ENCODE measurements at places on chromosomes 2 and 18.

GRCh38 chr2:139237023-139237422 lies 456.8 kb upstream of the NXPH2 start:
- DNase-seq: no peak

- no peak for DNase-seq
Observed at GRCh38 chr2:3307236-3307635, 70.4 kb downstream of the EIPR1 start.

DNA sequence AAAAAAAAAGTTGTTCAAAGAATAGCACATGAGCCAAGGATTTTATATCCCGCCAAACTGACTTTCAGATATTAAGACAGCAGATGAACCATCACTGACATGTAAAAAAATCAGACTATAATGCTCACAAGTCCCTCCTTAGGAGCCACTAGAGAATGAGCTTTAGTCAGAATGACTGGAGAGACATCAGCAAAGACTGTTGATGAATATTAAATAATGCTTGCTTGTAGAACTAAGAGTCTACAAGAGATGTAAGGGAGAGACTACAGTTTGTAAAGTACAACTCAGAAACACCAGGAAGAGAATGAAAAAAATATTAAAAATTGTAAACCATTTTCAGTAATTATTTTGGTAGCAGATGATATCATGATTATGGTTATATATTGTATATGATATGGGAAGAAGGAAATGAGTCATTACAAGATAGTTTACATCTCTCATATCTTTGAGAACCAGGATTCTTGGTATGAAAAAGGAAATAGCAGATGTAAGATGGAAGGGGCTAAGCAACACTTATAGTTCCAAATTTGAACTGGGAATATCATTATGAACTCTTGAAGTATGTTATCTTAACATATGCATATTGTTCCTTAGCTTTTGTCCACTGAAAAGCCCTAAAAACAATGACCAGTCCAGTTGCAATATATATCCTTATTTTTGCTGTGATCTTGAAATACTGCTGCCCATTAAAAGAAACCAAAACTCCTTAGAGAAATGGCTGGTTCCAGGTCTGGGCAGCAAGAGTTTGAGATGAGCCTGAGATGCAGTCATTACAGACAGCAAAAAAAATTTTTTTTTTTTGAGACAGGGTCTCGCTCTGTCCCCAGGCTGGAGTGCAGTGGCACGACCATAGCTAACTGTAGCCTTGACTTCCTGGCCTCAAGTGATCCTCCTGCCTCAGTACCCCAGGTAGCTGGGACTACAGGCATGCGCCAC lies 55.7 kb downstream of the PTPN2 start:
- DNase-seq: no peak

GRCh38 chr2:80930777-80931176 lies 626.2 kb upstream of the LRRTM1 start:
- no peak for DNase-seq

DNA sequence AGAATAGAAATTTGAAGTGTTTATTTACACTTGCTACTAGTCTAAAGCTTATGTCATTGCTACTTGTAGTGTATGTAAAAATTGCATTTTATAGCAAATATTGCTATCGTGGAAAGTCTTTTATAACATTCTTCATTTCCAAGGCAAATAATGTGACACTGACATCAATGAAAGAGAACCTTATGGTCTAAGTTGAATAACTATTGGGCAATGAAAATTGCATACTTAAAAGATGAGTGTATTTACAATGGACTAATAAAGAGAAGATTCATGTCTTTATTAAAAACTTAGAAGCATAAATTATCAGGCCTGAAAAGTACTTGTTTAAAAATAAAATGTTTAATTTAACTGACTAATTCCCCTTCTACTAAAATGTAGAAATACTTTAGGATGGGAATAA lies 82.2 kb downstream of the LRP1B start:
- no peak for DNase-seq

DNA sequence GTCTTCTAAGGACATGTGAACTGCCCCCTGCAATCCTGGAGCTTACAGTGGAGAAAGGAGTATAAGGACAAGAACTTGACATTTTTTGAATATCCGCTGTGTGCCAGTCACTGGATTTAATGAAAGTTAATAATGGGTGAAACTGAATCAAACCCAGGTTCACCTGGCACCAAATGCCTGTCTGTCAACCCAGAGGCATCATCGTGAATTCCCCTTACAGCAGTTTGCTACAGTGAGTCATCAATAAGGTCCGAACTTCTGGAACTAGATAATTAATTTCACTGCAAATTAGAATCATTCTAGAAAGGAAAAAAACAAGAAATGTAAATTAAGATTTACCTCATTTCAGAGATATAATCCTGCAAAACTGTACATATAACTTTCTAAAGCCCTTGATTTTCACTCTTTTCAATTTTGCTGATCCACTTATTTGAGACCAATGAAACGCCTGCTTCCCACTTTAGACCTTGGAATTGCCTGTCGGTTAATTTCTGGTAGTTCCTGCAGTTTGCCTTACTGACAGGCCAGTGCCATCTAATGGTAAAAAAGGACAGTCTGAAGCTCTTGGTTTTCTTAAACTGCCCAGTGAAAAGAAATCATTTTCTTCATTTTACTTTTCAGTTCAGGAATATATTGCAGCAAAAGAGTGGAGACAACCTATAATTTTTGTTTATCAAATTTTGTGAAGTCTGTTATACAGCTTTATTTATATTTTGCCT lies 8.2 kb downstream of the DSG2 start:
- no peak for DNase-seq

GRCh38 chr2:27798948-27799645 lies 27.6 kb downstream of the MRPL33 start:
- no peak for DNase-seq

- DNase-seq: peak; percentile 34
Observed at GRCh38 chr2:86016581-86016980, 89.1 kb downstream of the POLR1A start.

DNA sequence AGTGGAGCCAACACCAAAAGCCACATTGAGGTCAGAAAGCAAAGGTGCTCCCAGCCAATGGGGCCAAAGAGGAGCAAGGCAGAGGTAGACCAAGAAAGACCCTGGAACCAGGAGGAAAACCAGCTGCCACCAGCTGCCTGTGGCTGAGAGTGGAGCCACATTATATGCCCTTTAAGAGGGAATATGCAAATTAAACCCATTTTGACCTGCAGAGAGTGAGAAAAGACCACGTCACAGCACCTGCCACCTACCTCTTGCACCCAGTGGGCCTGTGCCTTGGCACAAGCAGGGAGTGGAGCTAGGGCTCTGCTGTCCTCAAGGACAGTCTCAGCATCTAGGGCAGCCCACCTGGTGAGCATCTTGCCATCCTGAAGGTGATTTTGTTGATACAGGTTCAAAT lies 161.3 kb downstream of the MTCL1 start:
- no peak for DNase-seq

DNA sequence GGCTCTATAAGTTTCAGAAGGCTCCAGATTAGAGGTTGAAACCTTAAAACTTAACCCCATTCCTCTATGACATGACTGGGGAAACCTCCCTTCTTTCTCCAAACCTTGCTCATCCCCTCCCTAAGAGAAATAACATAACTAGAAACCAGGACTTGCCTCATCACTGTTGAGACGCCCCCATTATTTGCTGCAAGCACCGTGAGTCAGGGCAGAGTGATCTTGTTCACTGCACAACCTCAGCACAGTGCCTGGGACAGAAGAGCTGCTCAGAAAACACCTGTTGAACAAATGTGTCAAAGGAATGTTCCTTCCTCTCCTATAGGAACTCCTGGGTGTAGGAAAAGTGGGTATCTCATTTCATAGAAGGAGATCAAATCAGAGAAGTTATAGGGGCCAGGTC lies 132.7 kb upstream of the CTAGE1 start:
- no peak for DNase-seq

DNA sequence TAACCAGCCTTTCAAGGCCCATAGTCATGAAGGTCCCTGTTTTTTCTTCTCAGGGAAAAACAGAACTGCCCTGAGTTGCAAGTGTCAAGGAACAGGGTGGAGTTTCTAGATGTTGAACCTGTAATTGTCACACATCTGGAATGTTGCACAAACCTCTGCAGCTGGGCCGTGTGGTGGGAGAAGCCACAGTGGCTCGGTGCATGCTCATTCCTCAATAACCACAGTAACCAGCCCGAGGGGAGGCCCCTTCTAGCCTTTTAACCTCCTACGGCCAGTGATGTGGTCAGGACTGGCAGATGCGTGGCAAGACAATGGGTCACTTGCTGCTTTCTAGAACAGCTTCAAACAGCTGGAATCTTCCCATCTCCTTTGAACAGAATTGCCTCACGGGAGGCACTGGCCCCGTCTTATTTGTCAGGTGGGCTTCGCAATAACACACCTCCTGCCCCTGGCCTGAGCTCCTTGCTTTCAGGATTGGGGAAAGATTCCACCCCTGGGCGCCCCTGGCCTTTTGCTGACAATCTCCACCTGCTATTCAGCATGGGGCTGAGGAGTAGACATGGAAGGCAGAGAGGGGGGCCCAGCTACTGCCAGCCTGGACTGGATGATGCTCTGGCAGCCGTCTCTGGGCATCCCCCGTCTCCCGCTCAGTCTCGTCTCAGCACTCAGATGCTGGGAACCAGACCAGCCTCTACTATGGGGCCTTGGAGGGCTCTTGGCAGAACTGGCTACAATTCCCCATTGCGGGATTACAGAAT lies 102.9 kb downstream of the KLHL29 start:
- DNase-seq: no peak

DNA sequence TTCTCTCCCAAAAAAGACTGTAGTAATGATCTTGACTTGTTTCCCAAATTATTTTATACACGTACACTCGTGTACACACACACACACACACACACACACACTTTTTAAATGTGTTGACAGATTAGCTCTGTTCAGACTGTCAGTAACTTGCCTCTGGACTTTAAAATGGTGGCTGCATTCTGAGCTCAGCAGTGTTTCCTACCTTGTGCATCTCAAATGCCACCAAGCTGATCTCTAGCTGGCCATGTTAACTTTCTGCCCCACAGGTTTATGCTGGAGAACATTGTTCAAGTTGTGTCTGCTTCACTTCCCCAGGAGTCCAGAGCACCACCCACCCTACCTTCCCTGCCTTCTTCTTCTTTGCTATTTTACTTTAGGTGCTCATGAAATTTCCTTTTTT lies 73.4 kb upstream of the TMEM87B start:
- DNase-seq: no peak

- DNase-seq: no peak
Observed at GRCh38 chr2:207205173-207205957, 39.6 kb upstream of the KLF7 start.

DNA sequence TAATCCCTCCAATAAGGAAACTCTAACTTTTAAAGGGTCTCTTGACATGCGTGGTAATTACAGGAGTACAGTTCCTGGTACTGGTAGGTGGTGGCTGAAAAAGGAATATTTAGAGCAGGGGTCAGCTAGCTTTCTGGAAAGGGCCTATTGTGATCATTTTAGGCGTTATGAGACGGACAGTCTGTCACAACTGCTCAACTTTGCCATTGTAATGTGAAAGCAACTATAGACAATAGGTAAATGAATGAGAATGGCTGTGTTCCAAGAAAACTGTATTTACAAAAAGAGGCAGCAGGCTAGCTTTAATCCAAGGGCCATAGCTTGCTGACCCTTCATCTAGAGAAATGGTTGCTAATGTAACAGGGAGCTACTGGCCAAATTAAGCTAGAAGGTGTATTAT lies 177.7 kb upstream of the LRRTM1 start:
- DNase-seq: no peak

GRCh38 chr2:216352653-216353270 lies 19.5 kb downstream of the MARCHF4 start:
- DNase-seq: no peak

DNA sequence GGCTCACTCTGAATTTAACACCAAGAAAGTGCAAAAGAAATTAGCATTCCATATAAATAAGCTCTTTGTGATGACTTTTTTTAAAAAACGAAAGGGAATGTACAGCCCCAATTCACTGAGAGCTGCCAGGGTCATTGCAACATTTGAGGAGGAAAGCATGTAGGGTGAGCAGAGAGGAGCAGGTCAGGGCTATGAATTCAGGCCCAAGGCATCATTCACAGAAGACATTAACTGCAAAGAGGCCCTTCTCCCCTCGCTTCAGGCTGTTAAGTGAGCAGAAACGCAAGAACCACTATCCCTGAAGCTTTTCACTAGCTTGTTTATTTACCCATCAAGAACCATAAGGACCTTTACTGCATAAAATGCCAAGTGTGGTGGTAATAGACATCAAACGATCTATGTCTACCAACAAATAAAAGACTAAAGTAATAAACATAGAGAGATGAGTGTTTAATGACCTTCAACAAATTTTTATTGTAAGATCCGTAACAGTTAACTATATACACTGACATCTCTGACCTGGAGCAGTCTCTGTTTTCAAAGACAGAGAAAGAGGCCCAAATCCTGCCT lies 333.1 kb upstream of the HNRNPA3 start:
- DNase-seq: no peak

GRCh38 chr2:216195565-216196029 lies 86.4 kb downstream of the XRCC5 start:
- no peak for DNase-seq

DNA sequence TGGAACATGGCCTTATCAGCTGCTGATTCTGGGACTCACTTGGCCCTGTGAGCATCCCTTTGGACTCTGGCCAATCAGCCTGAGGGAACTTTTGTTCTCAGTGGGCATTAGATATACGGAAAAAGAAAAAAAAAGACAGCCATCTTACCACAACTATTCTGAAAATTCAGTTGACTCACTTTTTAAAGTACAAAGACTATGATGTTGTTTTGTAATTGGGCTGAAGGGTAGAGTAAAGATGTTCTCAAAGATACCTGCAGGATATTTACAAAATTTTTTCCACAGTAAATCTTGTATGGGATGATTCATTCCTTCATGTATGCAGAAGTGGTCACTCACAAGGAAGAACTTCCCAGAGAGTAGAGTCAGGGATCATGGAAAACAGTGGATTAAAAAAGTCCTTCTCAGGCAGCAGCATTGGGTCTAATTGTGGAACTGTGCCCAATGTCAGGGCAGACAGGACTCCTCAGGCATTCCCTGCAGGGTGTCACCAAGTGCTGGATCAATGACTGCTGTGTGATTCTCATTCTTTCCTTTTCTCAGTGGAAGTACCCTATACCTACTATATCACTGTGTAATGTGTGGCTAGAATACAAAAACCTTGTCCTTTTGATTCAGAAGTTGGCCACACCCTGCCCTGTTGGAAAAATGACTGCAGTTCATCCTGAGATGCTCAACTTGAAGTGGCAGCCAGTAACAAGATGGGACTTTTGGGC lies 35.4 kb downstream of the SULT1C4 start:
- DNase-seq: no peak

DNA sequence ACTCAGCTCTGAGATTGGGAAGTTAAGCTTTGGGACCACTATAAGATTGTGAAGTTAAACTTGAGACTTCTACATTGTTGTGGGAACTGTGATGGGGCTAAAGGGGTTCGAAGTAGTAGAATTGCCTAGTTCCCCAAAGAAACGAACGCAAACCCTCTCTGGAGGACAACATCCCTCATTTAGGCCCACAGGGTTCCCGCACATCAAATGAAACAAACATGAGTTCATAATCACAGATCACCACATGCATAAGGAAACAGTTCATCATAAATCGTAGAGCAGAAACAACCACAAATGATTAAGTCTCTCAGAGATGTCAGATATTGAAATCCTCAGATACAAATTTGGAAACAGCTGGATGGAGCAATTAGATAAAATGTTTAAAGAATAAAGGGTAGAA lies 55.9 kb upstream of the HPCAL1 start:
- DNase-seq: no peak

- DNase-seq: no peak
Observed at GRCh38 chr2:218418321-218418716, 604 bp upstream of the VIL1 start.
